CD8-positive, alpha-beta T cell (primary cell): ENCODE measurements at places on chromosomes 5 and 9.

GRCh38 chr5:159765760-159766517 lies 150.3 kb upstream of the ADRA1B start:
- DNase-seq: no peak

- no peak for DNase-seq
These were observed 920.9 kb upstream of the CTNND2 start for GRCh38 chr5:12825163-12825562.

GRCh38 chr5:127988146-127988760 lies 95.3 kb upstream of the SLC12A2 start:
- DNase-seq: no peak

- DNase-seq: no peak
These were observed 66.4 kb downstream of the PSMB7 start for GRCh38 chr9:124348831-124349230.
